Aortic smooth muscle cell (primary cell): ENCODE measurements at places on chromosomes 11 and 22. TPM values are rescaled to one million over a fixed set of nuclear protein-coding genes. Genes with fewer than 3 reads are reported as not detected.

APOL1 gene
- 39.0 and 42.4 TPM in 2 replicates for total RNA-seq

DCHS1 gene
- total RNA-seq: 5.4 and 22.3 TPM in 2 replicates

MEI1 gene
- total RNA-seq: 1.2 TPM in 2 replicates

MRGPRX1 gene
- total RNA-seq: not detected in 2 replicates

PRSS23 gene
- 574 and 779 TPM in 2 replicates for total RNA-seq

TRIM48 gene
- not detected in 2 replicates for total RNA-seq

TYR gene
- total RNA-seq: not detected in 2 replicates

OR5AL1 gene
- total RNA-seq: not detected in 2 replicates

LDLRAD3 gene
- total RNA-seq: 4.5 and 10.0 TPM in 2 replicates

APOL5 gene
- not detected in 2 replicates for total RNA-seq

SVIP gene
- 9.1 and 10.3 TPM in 2 replicates for total RNA-seq

KCNC1 gene
- total RNA-seq: not detected in 2 replicates
